ENCODE measurements at places on chromosomes 11 and 22.

DNA sequence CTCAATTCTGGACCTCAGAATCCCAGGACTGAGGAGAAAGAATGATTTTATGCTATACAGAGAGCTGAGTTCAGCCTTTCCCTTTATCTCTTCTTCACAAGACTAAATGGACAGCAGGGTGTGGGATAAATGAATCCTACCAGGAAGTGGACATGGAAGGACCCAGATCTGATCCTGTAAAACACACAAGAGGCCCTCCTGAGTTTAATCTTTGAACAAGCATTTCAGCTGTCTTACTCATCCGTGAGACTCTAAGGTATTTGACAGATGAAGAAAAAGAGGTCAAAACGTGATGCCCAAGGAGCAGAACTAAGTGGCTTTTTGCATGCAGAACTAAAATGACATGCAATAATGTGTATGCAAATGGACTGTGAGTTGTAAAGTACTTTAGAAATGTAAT lies 511.3 kb downstream of the DLG2 start:
- no peak for DNase-seq

- no peak for DNase-seq
Observed at GRCh38 chr11:3205261-3206155, 13.1 kb downstream of the MRGPRG start.

- no peak for DNase-seq
Observed at GRCh38 chr22:44698531-44699421, 3.2 kb upstream of the PRR5 start.

DNA sequence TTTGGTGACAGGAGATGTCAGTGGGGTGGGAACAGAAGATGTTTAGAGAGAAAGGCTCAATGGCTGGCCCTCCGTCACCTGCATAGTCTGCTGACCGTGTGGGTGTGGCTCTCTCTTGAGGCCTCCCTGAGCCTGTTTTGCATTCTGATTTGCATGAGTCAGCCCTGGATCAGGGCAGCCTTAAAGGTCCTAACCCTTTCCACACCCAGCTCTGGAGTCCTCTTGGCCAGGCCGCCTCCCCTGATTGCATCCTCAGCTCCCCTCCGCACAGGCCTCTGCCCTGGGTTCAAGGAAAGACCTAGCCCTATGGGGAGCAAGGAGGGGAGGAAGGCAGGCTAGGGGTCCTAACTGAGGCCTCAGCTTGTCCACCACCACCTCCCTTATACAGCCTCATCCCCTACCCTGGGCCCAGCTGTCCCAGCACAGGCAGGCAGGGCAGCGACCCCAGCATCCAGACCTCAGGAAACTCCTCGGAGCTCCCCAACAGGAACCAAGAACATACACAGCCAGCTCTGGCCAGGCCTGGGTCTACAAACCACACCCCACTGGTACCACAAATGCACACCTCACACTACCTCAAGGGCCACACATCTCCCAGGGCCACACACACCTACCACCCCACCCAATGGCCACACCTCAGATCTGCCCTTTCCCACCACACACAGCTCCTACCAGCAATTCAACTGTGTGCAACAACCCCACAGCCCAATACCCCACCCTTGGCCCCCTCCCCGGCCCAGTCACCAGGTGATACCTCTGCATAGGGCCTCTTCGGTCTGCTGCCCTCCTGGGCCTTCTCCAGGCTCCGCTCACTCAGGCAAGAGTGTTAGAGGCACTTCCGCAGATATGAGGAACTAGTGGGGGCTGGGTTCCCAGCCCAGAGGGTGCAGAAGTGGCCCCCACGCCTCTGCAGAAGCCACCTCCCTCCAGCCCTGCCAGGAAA lies 13.7 kb downstream of the ARAP1 start:
- DNase-seq, result no peak

DNA sequence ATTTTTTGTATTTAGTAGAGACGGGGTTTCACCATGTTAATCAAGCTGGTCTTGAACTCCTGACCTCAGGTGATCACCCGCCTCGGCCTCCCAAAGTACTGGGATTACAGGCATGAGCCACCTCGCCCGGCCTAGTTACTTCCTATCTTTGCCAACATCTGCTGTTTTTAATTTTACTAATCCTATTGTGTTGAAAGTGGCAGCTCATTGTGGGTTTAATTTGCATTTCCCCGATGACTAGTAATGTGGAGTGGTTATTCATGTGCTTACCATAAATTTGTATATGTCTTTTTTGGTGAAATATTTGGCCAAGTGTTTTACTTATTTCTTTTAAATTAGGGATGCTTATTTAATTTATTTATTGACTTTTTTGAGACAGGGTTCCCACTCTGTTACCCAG lies 74.2 kb upstream of the SLC25A18 start:
- no peak for DNase-seq

DNA sequence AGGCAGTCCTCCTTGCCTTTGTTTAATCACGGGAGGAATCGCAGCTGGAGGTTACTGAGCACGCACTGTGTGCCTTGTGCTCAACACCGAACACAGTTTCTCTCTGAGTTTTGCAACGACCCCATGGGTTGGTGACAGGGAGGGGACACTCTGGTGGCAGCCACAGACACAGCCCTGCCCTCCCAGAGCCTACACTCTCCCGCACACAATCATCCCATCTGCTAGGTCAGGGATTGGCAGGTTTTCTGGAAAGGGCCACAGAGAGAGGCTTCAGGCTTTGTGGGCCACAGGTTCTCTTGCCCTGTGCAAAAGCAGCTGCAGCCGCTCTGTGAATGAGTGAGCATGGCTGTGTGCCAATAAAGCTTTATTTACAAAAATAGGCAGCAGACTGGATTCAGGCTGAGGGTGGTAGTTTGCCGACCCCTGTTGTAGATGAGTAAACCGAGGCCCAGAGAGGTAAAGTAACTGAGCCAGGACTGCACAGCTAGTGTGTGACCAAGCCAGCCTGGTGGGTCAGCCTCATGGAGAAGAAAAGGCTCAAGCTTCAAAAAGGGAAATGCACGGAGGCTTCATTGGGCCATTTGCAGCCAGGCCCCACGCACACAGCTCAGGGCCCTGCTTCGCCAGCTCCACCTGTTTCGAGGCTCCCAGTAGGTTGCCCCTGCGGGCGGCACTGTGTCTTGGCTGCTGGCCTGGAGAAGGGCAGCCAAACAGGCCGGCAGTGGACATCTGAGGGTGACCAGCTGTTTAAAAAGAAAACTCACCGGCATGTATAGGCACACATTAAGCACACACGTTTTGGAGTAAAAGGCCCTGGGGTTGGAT lies 16.3 kb downstream of the LTO1 start:
- DNase-seq, result no peak

DNA sequence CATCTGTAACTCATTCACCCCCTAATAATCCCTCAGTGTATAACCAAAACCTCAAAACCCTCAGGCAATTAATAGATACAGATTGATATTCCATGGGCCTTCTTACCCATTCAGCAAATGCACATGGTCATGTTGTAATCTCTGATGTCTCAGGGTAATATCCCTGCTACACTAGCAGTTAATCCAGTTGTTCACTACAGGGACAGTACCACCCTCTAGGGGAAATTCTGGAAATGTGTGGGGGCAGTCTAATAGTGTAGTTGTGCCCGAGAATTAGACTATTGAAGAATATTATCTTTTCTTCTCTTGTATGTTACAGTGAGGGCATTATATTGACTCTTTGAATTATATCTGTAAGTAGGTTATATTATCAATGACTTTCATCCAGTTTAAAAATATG lies 175.4 kb downstream of the CWF19L2 start:
- DNase-seq, result no peak

DNA sequence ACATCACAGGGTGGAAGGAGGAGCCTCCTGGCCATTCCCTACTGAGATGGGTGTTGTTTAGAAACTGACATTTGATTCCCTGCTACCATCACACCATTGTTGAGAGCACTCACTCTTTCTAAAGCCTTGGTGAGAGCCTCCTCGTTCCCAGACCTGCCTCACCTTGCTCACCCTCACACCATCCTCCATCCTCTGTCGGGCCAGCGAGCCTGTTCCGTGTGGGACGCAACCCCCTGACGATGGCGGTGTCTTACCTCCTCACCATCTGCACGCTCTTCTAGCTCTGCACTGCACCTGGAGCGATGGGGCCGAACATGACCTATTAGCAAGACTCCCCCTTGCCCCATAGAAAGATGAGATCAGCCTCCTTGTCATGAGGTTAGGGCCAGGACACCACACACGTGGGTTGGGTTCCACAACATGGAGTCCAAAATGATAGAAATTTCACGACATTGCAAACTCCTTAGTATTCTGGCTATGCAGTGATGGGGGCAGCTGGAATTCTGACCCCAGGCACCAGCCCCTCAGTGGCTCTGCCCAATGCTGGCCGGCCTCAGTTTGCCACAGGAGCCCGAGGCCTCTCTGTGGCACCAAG lies 1017.9 kb downstream of the TBC1D22A start:
- DNase-seq, result no peak

- DNase-seq, result no peak
Observed at GRCh38 chr11:11535611-11536010, 86.2 kb downstream of the GALNT18 start.

- no peak for DNase-seq
Observed at GRCh38 chr11:65920372-65920802, 1.2 kb downstream of the DRAP1 start.

- DNase-seq, result no peak
Observed at GRCh38 chr22:32680895-32681294, 120.6 kb upstream of the TIMP3 start.

DNA sequence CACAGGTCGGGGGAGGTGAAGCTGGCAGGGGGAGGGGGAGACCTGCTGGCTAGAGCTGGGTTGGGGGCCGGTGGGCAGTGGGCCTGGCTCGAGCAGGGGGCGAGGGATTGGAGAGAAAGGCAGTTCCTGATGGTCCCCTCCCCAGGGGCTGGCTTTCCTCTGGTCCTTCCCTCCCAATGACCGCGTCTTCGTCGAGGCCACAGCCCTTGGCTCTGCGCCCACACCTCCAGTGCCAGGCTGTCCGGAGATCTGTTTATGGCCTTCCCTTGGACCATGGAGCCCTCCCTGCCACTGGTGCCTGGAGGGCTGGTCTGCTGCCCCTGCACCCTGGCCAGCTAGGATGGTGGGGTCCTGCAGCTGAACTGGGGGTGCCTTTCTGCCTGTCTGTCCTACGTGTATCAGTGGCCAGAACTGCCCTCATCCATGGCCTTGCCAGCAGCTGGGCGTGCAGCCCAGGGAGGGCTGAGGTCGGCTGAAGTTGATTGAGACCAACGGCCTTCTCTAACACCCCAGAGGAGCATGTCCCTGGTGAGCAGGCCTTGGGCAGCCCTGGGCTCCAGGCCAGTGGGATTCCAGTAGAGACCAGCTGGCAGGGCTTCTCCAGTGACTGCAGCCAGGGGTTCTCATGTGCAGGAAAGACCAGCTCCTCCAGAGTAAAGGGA lies 12.3 kb downstream of the TANGO2 start:
- no peak for DNase-seq

- DNase-seq, result no peak
Observed at GRCh38 chr22:46528121-46528610, 9.3 kb downstream of the CELSR1 start.

GRCh38 chr11:10669258-10670033 lies 24.1 kb downstream of the IRAG1 start:
- peak; percentile 62 for DNase-seq

Data from DMS 273 treated with DMSO at 0.1 percent for 48 hours (cell line).